ENCODE measurements at places on chromosomes 16 and 17. TPM values are rescaled to one million over a fixed set of nuclear protein-coding genes. Genes with fewer than 3 reads are reported as not detected.

Gene HCRT
- not detected for total RNA-seq

Gene ICAM2
- total RNA-seq: 124 TPM

Gene GRAPL
- 33.0 TPM for total RNA-seq

Gene ATP2A3
- total RNA-seq: 259 TPM

Gene KRTAP2-2
- not detected for total RNA-seq

Gene TAT
- not detected for total RNA-seq

Gene RNF222
- total RNA-seq: not detected

Gene KRTAP3-1
- total RNA-seq: not detected

Gene CHD9NB
- total RNA-seq: not detected

Gene CLEC18B
- total RNA-seq: 0.60 TPM

Gene TP53TG3C
- not detected for total RNA-seq

Data from activated naive CD4-positive, alpha-beta T cell treated with anti-CD3 and anti-CD28 coated beads, Interleukin-2, amount 10 ng/mL, durations not matched to agents 5 hours and 36 hours (primary cell).